ENCODE measurements at places on chromosomes 6 and 20. TPM values are rescaled to one million over a fixed set of nuclear protein-coding genes. Genes with fewer than 3 reads are reported as not detected.

The FOXQ1 gene
- total RNA-seq: not detected

- DNase-seq: no peak
Observed at GRCh38 chr6:1700278-1700967, 90.7 kb downstream of the FOXC1 start.

DNA sequence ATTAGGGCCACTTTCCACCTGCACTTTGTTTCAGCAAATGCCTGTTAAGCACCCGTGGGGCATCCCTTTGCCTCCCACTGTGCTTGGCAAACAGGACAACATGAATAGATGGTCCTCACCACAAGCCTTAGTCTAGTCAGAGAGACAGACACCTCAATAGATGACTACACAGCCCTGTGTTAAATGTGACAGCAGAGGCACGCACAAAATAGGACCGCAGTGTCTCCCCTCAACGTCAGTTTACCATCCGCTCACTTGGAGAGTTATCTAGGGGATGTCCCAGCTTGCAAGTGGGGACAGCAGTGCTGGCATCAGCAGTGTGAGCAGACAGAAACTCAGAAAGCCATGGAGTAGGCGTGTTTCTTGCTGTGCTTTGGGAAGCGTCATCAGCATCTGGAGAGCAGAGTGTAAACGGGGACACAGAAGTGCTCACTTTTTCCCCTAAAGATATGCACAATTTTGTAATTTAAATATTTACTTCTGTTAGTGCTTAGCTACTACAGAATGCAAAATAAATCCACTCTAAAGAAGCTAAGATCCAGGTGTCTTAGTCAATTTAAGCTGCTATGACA is 66.0 kb upstream of the TXNDC5 start:
- no peak for DNase-seq

DNA sequence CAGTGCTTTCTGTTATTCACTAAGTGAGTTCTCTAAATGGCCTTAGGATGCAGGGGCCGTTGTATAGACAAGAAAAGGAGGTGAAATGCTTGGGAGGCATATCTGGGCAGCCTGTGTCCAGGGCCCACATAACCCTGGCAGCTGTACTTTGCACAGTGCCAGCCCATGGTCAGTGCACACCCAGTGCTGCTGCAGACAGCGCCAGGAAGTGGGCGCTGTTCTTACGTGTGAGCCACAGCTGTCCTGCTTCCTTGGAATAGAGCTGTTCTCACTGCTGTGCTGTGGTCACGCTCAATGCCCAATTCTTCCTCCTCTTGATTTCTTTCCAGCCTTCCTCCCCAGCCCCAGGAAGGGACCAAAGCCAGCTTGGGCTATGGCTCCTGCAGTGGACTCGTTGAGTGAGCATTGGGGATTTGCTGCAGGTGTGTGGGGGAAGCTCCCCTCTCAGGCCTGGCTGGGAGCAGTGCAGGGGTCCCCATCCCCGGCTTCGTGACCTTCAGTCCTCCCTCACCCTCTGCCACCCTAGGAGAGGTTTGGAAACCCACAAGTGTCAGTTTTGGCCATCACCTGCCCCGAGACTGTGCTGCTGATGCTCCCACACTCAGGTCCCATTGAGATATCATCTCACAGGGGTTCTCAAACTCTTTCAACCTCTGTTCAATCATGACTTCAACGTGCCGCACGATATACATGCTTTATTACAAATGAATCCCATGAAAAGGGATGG is 246.8 kb upstream of the EXOC2 start:
- no peak for DNase-seq

DNA sequence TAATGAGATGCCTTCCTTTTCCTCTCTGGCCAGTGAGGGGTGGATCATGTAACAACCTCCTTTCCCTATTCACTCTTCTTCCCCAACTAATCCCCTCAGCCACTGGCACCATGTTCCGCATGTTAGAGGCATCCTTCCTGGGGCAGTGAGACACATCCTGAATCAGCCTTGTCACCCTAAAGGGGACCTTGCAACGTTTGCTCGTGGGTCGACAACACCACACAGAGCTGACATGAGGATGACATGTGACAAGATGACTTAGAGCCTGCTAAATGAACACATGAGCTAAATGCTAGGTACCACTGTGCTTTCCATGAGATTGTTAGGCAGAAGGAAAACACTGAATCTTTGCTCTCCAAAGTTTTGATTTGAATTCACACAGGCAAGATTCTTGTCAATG is 129.2 kb downstream of the ATXN1 start:
- DNase-seq: no peak

- no peak for DNase-seq
Observed at GRCh38 chr20:62350098-62350628, 16.9 kb downstream of the LAMA5 start.

Measured in naive thymus-derived CD4-positive, alpha-beta T cell (primary cell).